ENCODE measurements at places on chromosomes 1 and 21.

GRCh38 chr1:180542838-180543145, 16.0 kb upstream of the OVAAL start:
- DNase-seq: no peak

DNA sequence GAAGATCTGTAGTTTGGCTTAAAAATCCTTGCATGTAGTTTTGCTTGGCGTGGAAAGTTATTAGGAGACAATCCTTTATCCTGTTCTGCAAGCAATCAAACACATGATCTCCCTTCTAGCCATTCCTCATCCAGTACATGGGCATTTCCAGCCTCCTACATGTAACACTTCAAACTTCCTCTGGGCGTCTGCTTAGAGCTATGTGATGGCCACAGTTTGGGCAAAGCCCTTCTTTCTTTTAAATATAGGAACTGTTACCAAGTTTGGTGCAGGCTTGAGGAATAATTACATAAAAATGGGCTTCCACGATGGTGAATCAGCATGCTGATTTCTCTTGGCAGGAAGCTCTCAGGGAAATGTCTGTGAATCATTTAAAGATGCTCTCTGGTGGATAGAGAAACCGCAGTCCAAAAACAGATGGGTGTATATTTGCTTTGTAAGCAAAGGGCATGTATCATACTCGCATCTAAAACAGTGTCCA, 176.9 kb upstream of the FMN2 start:
- no peak for DNase-seq

DNA sequence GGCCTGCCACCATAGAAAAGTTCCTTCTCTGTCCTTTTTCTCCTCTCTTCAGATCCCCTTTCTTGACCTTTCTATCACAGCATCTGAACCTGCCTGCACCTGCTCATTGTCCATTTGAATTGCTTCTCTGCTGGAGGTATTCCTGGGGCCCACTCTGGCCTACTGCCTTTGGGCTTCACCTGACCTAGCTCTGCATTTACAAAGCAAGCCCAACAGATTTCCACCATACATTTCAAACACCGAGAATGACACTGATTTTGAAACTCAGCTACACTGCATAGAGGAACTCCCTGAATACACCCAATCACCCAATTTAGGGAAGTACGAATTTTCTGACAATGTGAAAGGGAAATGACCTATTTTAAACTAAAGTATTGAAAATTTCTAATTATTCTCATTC, 284.5 kb upstream of the USP25 start:
- DNase-seq: no peak

DNA sequence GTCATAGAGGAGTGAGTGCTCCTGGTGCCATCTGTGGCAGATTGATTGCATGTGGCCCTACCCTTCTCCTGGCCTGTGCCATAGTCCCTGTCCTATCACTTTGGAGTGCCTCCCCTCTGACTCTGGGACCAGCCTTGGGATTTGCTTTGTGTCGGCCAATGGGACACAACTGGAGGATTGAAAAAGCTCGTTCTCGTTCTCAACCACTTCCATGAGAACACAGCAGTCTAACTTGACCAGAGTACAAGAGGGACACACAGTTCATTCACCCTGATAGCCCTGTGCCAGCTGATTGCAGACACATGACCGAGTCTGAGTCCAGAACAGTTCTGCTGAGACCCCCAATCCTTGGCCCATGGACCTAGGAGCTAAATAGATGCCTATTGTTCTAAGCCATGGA, 47.8 kb downstream of the C1orf198 start:
- DNase-seq: peak; percentile 17

DNA sequence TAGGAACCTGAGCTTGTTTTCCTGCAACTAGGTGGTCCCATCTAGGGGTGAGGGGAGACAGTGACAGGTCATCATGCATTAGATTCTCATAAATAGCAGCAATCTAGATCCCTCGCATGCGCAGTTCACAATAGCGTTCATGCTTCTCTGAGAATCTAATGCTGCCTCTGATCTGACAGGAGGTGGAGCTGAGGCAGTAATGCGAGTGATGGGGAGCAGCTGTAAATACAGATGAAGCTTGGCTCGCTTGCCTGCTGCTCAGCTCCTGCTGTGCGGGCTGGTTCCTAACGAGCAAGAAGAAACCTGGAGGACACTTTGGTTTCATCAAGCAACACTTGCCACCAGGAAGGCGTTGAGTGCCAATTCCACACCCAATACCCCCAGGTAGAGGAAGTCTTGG, 95.1 kb upstream of the OLIG2 start:
- no peak for DNase-seq

GRCh38 chr21:45574691-45575090, 32.5 kb upstream of the SLC19A1 start:
- DNase-seq: peak; percentile 38

GRCh38 chr1:117237726-117238381, 27.1 kb upstream of the VTCN1 start:
- no peak for DNase-seq

DNA sequence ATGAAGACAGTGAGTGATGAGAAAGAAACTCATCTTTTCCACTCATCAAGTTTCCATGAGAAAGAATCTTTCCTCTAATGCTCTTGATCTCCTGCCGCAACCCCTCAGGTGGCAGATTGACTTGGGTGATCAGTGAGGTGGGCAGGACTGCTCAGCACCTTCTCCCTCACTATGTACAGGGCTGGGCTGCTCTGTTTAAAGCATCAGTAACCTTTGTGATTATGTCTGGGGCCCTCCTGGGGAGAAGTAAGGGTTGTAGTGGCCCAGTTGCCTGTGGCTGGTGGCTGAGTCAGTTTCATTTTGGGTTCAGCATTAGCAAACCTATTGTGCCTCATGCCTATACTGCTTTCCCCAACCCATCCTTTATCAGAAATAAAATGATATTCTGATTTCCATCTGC, 366.0 kb downstream of the TTLL7 start:
- peak; percentile 53 for DNase-seq

DNA sequence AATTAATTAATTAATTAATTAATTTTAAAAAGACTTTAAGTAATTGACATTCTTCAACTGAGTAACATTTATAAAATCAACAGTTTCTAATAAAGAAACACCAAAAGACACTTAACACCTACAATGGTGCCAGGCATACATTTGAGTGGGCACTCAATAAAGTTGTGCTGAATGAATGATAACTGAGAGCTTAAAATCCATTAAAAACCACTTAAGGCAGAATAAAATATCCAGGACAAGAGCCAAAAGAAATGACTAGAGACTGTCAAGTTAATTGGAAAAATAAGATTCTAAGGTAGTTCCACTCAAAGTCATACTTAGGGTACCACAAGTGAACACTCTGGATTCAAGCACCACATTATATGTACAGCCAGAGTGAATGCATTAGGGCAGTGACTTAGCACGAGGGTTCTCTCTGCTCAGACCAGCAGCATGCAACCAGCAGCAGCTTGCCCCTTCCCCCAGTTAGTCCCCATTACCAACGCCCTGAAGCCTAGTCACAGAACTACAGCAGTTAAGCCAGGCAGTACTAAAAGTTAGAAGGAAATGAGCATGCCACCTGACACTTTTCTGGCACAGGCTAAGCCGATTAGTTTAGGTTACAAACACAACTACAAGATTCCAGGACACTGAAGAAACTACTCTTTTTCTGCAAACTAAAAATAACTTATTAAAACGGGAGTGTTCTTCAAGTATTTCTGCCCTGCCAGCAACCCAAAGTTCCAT, 46.5 kb downstream of the LUZP1 start:
- DNase-seq: no peak

DNA sequence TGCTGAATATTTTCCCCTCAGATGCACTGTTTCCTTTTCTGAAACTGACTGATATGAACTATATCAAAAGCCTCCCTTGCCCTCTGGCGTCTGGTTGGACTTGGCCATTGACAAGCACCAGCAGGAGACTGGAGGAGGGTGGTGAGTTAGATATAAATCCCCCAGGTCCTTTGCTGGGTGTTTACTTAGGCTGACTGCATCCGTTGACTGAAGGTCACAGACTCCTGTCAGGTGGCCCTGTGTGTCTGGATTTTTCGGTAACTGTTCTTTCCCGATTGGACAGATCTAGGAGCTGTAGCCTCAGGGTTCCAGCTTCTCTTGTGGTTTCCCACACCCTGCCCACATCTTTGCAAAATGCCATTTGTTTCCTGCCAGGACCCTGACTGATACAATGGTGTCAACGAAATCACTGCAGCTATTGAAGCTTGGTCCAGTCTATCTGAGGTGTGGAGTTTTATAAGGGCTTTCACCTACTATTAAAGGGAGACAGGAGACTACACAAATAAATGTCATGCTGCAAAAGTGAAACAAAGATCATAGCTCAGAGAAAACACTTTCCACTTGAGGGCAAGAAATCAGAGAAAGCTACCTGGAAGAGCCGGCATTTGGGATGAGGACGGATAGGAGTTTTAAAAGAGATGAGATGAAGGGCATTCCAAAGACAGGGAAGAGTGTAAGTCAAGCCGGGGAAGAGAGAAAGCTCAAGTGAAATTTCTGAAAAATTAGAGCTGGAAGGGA, 1.5 kb upstream of the MAGI3 start:
- no peak for DNase-seq

DNA sequence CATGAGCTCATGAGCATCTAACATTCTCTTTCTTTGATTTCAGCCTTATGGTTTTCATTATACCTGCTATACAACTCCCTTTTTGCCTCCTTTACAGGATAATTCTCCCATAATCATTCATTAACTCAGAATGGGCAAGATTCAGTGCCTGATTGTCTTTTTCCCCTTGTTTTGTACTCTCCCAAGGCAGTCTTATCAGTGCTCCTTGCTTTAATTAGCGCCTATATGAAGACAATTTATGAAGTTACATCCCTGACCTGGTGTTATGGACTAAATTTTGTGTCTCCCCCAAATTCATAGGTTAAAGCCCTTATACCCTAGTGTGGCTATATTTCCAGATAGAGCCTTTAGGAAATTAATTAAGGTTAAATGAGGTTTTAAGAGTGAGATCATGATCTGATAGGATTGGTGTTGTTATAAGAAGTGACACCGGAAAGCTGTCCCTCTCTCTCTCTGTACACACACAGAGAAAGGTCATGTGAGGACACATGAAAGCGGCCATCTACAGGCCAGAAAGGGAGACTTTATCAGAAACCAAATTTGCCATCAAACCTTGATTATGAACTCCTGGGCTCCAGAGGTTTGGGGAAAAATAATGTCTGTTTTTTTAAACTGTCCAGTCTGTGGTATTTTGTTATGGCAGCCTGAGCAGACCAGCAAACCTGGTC, 185.8 kb upstream of the CHODL start:
- DNase-seq: no peak

DNA sequence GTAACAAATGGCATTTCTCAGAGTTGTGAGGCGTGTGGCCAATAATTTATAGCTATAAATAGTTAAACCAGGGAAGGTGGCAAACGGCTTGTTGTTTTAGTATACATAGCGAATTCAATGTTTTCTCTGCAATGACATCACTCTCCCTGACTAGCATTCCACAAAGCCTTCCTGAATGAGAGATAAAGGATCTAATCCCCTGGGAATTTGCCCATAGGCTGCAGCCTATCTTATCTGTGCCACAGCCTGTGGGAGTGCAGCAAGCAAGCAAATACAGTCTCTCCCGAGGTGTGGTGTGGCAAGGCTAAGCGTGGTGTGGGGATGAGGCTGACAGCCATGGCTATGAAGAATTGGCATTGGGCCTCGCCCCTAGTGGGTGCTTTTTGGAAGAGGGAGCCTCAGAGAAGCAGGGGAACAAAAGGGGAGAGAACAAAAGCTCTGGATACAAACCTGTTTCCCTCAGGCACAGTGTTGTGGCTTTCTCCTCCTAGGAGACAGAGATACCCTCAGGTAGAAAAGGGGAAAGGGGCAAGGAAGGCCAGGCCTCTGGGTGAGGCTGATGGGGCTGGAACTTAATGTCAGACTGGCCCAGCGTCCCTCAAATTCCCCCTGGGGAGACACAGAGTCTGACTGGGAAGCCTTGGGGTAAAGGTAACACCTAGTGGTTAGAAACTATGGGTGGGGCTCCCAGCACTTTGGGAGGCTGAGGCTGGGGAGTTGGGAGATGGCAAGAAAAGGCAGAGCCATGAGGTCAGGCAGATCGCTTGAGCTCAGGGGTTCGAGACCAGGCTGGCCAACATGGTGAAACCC, 8.9 kb downstream of the TAGLN2 start:
- DNase-seq: no peak

Data from activated CD8-positive, alpha-beta memory T cell treated with anti-CD3 and anti-CD28 coated beads for 24 hours (primary cell).